ENCODE measurements at places on chromosomes 13 and 19.

GRCh38 chr13:43475140-43475539, 311.6 kb downstream of the ENOX1 start:
- no peak for DNase-seq

DNA sequence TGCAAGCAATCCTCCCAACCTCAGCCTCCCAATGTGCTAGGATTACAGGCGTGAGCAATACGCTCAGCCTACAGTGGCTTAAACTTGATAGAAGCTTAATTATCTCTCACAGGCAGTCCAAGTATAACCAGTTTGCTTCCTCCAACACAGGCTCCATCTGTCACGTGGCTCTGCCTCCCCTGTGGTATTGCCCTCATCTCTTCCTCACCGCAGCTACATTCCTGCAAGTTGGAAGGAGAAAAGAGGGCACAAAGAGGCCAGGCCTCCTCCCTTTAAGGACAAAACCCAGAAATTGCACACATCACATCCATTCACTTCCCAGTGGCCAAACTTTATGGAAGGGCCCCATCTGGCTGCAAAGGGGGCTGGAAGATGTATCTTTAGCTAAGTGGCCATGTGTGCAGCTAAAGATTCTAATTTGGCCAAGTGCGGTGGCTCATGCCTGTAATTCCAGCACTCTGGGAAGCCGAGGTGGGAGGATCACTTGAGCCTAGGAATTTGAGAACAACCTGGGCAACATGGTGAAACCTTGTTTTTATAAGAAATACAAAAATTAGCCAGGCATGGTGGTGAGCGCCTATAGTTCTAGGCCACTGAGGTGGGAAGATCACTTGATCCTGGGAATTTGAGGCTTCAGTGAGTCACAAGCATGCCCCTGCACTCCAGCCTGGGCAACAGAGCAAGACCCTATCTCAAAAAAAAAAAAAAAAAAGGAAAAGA, 3.1 kb upstream of the SDHAF1 start:
- DNase-seq = peak; percentile 18

GRCh38 chr13:104584481-104584880, 1518.3 kb upstream of the SLC10A2 start:
- no peak for DNase-seq

DNA sequence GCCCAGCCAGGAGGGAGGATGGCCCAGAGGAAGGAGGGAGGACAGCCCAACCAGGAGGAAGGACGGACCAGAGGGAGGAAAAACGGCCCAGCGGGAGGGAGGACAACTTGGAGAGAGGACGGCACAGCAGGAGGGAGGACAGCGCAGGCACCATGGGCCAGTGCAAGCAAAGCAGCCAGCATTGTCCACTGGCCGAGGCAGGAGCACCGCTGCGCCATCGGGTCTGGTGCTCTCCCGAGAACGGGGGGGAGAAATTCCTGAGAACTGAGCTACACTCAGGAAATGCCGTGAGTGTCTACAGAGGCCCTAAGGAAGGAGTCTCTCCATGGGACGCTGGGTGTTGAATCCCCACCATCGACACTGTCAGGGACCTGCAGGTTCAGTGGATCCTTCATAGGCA, 38.5 kb upstream of the SOX1 start:
- DNase-seq = no peak

- no peak for DNase-seq
These were observed 610 bp downstream of the ZNF791 start for GRCh38 chr19:12611361-12611699.

DNA sequence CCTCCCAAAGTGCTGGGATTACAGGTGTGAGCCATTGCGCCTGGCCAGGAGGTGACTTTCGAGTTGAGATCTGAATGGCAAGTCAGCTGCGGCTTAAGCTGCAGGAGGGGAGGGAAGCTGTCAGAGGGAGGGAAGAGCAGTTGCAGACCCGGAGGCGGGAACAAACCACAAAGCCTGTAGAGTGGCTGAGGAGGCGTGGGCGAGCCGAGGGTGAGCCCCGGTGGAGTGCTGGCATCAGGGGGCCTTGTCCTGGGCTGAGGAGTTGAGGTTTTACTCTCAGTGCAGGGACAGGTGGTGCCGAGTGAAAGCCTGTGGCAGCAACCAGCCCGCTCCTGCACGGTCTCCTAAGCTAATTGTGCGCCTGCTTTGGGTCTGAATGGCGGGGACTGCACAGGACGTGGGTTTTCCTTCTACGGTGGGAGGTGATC, 24.2 kb downstream of the PPP1R37 start:
- peak; percentile 60 for DNase-seq

DNA sequence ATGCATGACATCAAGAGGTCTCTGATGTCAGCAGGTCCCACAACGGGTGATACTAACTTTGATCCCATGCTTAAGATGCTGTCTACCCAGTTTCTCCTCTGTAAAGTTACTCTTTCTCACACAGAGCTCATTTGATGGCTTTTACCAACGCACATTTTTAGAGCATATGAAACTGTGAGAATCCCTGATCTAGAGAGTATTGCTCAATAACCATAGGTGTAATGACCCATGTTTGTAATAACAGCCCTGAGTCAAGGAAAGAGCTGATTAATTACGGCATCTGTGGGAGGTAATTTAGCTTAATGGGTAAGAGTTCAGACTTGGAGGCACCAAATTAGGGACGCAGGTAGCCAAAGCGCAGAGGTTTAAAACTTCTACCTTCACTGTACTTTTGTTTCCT, 18.0 kb upstream of the IZUMO2 start:
- no peak for DNase-seq

DNA sequence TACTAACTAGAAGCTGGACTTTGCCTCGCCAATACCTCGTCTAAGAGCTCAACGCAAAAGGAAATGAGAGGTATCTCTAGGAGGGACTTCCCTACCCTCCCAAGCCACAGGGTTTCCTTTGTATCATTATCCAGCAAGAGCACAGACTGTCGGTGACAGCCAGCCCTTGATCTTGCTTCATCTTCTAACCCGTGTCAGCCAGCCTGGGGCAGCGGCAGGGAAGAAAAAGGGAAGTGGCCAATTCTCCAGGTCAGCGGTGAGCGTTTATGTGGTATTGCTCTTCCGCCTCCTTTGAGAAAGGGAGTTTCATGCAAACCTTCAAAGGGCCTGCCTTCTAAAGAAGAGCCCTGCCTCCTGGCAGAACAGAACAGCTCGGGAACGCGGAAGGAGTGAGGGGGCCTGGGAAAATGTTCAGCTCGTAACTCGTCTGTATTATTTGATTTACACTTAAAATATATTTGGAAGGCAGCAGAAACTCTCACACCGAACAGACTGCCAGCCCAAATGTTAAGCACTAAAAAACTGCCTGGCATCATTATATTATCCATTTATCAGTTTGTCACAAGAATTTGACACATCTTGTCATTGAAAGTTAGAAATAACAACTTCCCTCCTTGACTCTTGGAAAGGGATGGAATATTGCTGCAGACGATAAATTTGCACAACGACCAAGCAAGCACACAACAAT, 41.8 kb downstream of the EFNB2 start:
- DNase-seq = peak; percentile 96
